Erythroblast (primary cell): ENCODE measurements at places on chromosomes 13 and 19.
A peak's percentile ranks its signal among the peaks of the same experiment; 100 is the strongest.

GRCh38 chr13:40728595-40728994, 42.4 kb downstream of the MRPS31 start:
- DNase-seq = no peak

DNA sequence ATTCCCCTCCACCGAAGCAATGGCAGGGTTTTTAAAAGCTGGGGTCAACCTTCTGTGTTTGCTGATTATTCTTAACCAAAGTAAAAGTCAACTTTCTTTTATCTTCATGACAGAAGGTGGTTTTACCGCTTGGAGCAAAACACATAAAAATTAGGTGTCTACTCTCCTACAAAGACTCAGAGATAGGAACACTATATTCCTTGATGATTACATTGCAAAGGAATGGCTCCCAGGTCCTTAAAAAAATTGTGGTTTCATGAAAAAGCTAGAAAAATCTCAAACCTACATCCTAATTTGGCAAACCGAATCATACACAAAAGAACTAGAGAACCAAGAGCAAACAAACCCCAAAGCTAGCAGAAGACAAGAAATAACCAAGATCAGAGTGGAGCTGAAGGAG, 760.4 kb upstream of the PCDH20 start:
- no peak for DNase-seq

- no peak for DNase-seq
Measured at GRCh38 chr13:52743988-52744387, 4.4 kb upstream of the CNMD start.

GRCh38 chr13:43880214-43880855, 631 bp downstream of the LACC1 start:
- DNase-seq = no peak

DNA sequence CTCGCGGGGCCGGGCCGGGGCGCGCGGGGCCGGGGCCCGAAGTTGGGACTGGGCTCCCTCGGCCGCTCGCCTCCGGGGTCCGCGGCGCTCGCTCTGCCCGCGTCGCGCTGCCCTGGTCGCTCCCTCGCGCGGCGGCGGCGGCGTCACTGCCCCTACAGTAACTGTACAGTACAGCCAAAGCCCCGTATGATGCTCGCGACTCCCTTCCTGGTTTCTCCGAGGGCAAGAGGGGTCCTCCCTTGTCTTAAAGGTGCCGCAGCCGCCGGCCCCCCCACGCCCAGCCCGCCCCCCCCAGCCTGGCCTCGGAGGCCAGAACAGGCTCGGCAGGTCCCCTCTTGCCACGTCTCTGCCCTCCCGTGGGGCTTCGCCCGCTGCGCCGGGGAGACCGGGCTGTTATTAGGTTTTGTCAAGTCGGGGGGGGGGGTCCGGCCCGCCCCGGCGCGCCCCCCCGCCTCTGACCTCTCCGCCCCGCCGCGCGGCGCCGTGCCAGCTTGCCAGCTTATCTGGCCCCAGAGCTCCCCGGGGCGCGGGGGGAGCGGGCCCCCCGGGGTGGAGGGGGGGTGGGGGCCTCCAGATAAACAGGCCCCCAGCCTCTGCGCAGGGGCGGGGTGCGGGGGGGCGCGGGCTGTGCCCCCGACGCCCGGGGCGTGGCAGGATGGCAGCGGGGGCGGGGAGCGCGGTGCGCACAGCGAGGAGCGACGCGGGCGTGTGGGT, at the start of gene ZBTB7A:
Gene ZBTB7A (minus strand): TSS at position 218 of the 714 bp plus-strand sequence. CDS start 11,667 bp downstream, outside the sequence.
- DNase-seq = peak; percentile 98
